ENCODE measurements at places on chromosomes 1 and 21.

DNA sequence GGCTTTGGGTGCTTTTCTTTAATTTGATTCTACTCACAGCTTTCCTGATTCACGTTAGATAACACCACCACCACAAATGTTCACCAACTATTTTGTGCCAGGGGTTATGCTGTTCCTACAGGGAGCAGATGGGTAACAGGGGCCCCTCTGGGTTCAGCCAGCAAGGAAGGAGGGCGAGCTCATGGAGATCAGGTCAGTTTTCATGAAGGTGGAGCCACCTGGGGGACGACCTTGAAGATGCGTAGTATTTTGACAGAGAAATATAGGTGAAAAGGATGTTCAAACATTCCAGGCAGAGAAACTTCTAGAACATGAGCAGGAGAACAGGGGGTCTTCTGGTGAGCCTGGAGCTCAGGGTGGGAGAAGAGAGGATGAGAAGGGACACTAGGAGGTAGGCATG lies 28.9 kb downstream of the KIAA0040 start:
- no peak for DNase-seq

GRCh38 chr1:86388777-86389176 lies 7.3 kb downstream of the ODF2L start:
- DNase-seq, result no peak

DNA sequence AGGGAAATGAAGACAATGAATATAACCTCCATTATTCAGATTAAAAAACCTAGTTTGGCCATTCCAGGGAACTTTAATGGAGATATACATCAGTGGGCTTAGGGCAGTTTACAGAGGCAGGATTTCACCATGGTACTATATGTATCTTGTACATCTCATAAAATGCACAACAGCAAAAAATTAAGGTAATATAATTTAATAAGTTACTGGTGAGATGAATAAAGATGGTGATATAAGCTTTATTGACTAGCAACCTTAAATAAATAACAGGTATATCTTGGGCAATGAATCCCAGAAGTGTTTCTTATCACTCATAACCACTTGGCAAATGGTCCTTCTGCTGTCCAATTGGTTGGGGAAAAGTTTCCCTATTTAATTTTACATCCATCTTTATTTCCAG lies 29.0 kb downstream of the XCL1 start:
- no peak for DNase-seq

- no peak for DNase-seq
Measured at GRCh38 chr1:162633081-162633762, 958 bp downstream of the DDR2 start.

- DNase-seq, result no peak
Measured at GRCh38 chr1:44559330-44559729, 115.0 kb downstream of the TMEM53 start.

- DNase-seq, result no peak
Measured at GRCh38 chr1:21779613-21780521, 3.1 kb downstream of the USP48 start.

DNA sequence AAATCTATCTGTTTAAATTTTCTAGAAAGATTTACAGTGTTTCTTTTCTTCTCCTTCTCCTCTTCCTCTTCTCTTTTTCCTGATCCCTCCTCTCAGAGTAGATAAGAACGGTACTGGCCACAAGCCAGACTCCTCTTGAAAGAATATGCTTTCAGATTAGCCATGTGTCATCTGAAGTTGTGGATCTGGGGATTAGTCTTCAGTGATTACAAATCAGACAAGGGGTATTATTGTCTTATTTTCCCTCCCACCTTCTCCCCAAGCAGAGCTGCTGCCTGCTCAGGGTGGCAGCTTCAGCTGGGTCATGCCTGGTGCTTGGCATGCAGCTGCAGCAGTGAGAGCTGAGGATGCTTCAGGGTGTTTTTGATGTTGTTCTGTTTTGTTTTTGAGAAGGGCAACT lies 42.7 kb downstream of the SGIP1 start:
- no peak for DNase-seq

DNA sequence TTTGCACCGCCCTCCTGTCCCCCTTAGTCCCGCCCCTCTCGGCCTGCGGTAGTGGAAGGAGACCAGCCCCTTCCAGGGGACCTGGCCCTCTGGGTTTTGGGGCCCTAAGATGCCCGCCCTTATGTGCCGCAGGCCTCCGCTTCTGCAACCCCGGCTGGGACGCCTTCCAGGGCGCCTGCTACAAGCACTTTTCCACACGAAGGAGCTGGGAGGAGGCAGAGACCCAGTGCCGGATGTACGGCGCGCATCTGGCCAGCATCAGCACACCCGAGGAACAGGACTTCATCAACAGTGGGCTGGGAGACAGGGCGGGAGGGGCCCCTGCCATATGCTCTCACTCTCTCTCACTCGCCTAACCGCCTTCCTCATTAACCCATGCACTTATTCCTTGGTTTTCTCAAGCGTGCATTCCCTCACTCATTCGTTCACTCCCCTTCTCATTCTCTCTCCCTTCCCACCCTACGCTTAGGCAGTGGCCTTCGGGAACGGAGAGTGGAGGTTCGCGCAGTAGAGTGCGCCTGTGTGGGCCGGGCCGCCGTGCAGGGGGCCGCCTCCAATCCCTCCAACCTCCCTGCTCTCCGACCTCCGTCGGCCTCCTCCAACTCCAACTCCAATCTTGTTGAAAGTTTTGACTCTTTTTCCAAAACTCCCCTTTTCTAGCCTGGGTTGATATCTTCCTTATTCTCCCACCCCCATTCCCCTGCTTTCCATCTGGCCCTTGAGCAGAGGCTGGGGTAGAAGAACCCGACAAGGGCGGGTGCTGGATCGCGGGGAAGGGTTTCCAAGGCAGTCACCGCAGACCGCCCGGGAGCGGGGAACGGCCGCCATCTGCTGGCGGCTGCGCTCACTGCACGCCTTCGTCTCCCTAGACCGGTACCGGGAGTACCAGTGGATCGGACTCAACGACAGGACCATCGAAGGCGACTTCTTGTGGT lies 15.2 kb downstream of the BCAN start:
- peak; percentile 88 for DNase-seq

DNA sequence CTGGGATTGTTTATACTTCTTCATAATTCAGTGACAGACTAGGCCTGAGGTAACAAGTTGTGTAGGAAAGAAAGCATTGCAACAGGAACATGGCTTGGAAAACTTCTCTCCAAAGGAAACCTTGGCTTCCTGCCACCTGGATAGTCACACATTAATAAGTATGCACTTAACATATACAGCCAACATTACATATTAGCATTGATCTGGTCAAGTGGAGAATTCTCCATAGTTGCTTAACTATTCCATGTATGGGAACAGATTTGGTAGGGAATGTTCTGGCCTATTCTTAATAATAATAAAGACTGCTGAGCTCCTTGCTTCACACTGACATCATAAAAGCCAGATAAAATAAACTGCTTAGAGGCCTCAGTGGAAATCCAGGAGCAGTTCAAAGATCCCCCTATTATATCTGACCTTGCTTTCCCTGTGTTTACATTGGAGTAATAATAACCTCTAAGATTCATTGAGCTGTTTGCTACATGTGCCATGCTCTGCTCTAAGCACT lies 27.2 kb upstream of the NFIA start:
- no peak for DNase-seq

GRCh38 chr21:22679207-22679606 lies 1681.0 kb downstream of the NCAM2 start:
- no peak for DNase-seq

DNA sequence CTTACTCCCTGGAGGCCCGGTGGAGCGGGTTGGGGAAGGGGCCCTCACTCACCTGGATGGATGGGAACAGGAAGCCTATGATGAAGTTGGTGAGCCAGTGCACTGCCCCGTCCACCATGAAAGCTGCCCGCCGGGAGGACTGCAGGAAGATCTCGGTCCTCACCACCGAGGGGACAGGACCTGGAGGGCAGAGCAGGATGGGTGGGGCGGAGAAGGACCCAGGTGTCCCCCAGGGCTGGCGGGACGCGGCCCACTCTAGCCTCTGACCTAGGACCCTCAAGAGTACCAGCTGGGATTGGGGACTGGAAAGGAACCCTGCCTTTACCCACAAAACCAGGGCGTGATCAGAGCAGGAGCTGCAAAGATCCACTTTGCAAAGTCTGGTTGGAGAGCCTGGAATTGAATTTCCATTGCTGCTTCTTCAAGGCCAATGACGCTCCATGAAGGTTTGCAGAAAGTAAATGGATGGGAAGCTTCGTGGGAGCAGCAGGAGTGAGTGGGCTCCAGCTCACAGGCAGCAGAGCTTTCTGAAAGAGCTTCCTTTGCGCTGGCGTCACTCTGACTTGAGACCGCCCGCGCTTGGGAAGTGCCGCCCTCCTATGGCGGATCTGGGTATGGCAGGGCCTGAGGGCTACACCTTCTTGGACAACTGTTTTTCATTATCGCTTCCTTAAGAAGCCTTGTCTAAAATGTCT lies 21.4 kb downstream of the SLC2A7 start:
- DNase-seq, result peak; percentile 87

DNA sequence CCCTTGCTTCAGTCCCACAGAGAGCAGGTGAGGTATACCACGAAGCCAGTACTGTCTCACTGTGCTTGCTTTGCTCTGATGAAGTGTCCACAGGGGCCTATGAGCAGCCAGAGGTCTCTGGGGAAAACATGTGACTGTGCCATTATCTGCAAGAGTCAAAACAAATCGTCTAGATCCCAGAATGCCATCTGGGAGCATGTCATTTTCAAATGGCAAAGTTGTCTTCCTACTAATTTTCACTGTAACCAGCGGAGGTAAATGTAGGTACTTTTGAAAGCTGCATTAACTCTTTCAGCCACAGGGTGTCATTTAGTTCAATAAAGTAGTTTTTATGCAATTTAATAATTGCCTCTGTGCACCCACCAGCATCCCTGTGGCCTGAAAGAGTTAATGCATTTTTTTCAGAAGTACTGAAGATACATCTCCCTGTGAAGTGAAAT lies 173.6 kb upstream of the SGIP1 start:
- no peak for DNase-seq

DNA sequence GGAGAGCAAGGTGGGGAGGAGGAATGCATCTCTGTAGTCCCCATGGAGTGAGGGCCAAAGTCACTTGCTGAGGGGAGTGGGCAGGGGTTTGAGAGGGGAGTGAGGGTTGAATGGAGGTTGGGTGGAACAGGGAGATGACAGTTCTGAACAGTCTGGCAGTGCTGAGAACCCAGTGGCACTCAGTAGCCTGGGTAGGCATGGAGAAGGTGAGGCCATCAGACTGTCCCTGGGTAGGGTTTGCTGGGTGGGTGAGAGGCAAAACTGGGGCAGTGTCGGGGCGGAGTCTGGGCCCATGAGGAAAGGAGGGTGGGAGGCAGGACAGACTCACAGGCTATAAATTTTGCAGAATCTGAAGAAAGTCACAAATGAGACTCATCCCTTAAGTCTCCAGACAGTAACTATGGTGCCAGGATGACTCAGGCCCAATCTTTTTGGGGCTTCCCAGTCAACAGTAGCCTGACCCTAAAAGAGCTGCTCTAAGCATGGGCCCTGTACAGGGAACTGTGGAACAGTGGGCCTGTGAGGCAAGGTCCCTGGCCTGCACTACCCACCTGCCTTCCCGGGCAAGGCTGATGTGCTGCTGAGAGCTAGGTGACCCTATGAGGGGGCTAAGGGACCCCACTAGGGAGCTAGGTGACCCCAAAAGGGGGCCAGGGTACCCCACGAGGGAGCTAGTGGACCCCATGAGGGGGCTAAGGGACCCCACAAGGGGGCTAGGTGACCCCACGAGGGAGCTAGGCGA lies 51.0 kb upstream of the DMRTB1 start:
- peak; percentile 31 for DNase-seq

DNA sequence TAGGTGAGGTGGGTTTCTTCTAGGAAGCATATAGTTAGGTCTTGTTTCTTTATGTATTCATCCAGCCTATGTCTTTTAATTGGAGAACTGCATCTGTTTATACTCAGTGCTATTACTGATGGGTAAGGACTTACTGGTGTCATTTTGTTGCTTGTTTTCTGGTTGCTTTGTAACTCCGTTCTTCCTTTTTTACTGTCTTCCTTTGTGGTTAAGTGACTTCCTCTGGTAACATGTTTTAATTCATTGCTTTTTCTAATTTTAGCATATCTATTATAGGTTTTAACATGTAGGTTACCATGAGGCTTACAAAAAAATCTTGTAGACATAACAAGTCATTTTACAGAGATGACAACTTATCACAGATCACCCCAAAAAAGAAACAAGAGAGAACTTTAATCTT lies 160.8 kb downstream of the VAV3 start:
- DNase-seq, result no peak

- no peak for DNase-seq
Measured at GRCh38 chr1:161511018-161511755, 5.9 kb downstream of the FCGR2A start.

DNA sequence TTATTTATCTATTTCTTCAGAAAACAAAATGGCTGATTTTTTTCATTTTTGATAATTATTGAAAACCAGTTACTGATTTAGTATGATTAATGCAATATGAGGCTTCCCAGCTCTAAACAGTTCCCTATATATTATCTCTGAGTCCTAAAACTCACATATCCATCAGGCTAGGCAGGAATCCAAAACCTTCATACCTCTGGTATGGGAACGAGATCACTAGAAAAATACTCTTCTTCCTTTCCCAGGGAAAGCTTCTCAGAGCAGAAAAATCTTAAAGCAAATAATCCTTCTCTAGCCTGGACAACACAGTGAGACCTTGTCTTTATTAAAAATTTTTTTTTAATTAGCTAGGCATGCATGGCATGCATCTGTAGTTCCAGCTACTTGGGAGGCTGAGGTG lies 42.5 kb downstream of the KDM5B start:
- DNase-seq, result no peak

DNA sequence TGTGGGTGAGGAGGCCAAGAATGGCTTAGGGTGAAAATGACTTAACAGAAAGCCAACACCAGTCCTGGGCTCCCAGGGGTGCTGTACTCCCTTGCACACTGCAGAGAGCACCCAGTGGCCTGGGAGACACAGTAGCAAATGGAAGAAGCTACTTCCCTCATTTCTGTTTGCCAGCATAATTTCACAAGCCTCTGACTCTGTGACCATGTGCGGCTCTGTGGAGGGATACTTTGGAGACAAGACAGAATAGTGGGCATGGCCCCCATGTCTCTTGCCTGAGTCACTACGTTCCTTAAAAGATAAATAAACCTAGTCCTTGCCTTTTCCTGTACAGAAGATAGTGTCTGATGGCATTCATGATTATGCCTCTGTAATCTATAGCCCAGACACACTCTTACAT lies 38.1 kb downstream of the TRIM62 start:
- DNase-seq, result no peak

DNA sequence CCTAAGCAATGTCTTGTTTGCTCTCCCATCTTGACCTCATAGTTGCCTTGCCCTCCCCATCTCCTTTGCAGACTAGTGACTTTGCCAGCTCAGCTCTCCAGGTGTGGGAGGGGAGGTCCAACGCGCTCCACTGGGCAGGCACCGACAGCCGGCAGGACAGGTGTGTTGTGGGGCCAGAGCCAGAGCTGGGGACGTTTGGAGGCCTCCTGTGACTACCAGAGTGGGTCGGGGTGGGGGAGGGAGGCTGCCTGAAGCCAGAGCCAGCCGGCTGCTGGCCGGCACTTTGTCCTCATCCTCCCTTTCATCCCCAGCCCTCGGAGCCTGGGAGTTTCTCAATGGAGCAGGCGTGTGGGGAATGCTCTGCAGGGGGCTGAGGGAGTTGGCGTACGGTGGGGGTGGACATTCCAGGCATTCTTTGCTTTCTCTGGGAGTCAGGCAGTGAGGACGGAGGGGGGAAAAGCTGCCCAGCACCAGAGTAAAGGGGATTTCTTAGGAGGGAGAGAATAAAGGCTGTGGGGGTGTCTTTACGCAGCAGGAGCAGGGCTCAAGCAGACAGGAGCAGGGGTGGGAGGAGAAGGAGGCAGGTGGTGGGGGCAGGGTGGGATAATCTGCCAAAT lies 20.2 kb downstream of the NUAK2 start:
- DNase-seq, result peak; percentile 98
